ENCODE measurements at places on chromosomes 13 and 19.

DNA sequence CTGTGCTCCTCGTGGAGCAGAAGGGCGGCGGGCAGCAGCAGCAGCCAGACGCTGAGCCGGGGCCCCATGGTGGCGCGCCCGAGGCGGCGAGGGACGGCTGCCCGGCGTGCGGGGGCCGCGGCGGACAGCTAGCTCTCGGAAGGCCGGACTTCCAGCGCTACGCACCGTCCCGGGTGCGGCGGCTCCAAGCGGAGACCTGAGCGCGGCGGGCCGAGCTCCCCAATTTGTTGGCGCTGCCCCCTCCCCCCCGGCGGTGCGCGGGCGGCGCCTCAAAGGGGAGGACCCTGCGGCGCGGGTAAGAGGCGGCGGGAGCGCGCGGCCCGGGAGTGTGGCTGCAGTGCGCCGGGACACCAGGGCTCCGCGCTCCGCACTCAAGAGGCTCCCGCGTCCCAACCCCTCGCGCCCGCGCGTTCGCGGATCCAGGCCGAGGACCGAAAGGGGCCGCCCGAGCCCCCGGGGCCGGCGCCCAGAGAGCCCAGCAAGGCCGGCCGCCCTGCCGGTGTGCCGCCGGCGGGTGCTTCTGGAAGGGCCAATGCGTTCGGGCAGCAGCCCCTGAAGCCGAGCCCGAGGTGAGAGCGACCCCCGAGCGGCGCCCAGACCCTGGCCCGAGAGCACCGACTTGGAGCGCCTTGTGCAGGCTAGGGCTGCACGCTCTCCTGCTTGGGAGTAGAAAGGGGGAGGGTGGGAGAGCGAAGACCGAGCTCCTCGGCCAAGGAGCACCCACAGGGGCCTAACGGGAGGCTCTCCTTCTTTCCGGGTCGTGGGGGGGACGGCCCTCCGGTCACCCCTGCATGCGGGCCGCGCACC lies at the start of the genes COL4A1 and COL4A2:
Gene COL4A1, minus strand, starts transcription at position 198 of the 807 bp plus-strand sequence. Its CDS starts 130 bp downstream, at position 68.
Gene COL4A2, plus strand, starts transcription at position 325 of the 807 bp plus-strand sequence. CDS start 620 bp downstream, outside the sequence.
- DNase-seq, result no peak

- no peak for DNase-seq
These were observed 270.3 kb upstream of the TMTC4 start for GRCh38 chr13:100944791-100945345.

DNA sequence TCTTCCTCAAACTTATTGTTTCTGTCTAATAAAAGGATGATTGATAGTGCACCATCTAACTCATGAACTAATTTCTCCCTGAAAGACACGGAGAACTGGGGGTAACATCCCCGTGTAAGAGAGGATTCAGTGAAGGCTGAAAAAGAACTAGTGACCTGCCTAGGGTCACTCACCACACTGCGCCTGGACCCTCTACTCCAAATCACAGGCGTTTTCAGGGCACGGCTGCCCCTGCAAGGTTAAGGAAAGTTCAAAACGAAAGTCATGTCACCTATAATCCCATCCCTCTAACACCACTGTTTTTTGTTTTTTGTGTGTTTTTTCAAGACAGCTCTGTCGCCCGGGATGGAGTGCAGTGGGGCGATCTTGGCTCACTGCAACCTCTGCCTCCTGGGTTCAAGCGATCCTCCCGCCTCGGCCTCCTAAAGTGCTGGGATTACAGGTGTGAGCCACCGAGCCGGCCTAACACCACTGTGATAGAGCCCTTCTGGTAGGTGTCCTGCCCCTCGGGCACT lies 8.7 kb downstream of the URAD start:
- DNase-seq, result no peak

GRCh38 chr19:8158411-8159074 lies 9.2 kb upstream of the FBN3 start:
- peak; percentile 74 for DNase-seq

DNA sequence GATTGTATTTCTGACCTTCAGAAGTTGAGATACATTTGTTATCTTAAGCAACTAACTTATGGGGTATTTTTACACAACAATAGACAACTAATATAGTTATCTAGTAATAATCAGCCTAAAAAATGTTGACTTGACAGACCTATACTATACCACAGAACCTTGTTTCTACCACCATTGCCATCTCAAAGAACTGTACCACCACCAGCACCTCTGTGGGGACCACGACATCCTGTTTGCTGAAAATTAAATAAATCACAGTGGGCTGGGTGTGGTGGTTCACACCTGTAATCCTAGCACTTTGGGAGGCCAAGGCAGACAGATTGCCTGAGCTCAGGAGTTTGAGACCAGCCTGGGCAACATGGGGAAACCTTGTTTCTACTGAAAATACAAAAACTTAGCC lies 24.0 kb downstream of the TSKS start:
- no peak for DNase-seq

DNA sequence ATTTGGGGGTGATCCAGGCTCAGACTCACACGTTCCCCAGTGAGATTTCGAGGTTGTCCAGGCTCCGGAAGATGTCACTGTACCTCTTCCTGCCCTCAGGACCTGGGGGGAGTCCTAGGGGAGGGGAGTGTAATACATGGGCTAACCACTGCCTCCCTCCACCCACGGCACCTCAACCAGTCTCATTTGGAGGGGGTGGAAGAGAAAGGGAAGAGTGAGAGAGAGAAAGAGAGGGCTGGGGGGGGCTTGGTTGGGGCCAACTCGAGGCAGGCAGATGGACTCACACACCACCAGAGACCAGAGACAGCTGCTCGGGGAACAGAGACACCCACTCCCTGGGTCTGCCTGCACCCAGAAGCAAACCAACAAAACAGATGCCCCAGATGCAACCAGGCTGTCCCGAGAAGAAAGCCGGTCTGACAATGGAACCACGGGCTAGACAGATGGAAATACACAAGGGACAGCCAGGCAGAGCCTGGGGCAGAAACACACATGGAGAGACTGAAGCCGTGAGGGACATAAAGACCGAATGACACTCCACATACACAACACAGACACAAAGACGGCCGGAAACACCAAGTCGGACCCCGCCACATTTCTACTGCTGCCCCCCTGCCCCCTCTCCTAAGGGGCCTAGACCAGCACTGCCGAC lies 825 bp downstream of the GMIP start:
- DNase-seq, result no peak

DNA sequence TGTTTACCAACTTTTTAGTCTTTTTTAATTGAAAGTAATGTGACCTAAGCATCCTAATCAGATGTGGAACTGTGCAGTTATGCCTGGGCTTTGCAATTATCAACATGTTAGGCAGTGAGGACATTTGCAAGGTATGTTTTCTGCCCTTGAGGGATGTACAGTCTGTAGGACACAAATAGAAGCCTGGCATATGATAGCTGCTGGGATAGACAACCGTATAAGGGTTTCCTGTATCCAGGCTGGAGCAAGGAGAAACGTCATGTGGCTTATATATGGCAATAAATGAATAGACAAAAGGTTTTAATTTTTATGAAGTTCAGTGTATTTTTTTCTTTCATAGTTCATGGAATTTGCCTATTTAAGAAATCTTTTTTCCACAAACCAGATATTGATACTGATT lies 2.0 kb upstream of the VPS36 start:
- no peak for DNase-seq

Measured in memory B cell (primary cell).